ENCODE measurements at places on chromosomes 4 and X.

DNA sequence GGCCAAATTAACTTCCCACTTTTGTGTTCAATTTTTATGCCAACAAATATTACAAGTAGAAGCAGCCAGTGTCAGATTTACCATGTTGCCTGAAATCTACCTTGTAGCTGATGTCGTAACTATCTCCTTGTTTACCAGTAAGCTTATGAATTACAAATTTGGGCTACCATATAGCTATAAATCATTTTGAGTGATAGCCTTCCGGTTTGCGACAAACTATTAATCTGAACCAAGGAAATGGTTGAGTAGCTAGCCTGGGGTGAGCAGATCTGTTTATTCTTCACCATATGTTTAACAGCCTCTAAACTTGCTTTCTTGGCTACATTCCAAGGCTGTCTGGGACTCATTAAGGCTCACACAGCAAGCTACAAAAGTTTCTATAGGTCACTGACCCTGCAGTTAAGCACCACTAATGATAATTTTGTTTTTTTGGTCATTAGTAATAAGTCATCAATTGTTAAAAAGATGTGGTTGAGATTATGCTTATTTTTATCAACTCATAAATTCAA is 218.7 kb upstream of the SPOCK3 start:
- DNase-seq, result no peak

DNA sequence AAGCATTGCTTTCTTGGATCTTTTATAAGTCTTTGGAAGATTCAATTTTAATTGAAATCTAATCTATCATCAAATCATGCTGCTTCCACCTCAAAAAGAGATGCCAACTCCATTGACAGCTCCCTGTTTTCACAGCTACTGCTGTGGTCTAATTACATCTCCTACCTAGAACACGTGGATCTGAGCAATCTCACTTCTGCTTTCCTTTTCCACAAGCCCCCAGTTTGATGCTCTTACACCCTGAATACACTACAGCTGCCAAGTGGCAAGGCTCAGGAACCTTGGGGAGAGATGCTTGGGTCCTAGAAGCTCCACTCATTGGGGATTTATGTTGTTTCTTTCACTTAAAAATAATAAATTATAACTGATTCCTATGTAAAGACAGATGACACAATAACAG is 172.0 kb downstream of the CFAP299 start:
- no peak for DNase-seq

- no peak for DNase-seq
These were observed 114.0 kb downstream of the RAPGEF2 start for GRCh38 chr4:159216834-159217233.

GRCh38 chr4:150345207-150345744 is 236.7 kb upstream of the MAB21L2 start:
- no peak for DNase-seq

GRCh38 chr4:87069037-87069742 is 134.4 kb downstream of the AFF1 start:
- DNase-seq, result no peak

DNA sequence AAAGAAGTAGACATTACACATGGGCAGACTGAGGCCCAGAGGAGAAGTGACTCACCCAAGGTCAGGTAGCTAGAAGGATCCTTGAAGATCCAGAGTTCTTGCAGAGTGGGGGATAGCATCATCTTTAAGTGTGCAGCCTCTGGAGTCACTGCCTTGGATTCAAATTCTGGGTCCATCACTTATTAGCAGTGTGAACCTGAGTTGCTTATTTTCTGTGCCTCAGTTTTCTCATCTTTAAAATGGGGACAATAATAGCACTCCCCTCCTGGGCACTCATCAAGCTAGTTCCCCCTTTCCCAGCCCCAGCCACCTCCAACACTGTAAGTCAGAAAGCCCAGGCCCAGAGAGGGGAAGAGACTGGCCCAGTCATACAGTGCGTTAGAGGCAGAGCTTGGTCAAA is 141.8 kb upstream of the PJA1 start:
- no peak for DNase-seq

- no peak for DNase-seq
These were observed 29.1 kb downstream of the MAGED1 start for GRCh38 chrX:51922561-51922960.

DNA sequence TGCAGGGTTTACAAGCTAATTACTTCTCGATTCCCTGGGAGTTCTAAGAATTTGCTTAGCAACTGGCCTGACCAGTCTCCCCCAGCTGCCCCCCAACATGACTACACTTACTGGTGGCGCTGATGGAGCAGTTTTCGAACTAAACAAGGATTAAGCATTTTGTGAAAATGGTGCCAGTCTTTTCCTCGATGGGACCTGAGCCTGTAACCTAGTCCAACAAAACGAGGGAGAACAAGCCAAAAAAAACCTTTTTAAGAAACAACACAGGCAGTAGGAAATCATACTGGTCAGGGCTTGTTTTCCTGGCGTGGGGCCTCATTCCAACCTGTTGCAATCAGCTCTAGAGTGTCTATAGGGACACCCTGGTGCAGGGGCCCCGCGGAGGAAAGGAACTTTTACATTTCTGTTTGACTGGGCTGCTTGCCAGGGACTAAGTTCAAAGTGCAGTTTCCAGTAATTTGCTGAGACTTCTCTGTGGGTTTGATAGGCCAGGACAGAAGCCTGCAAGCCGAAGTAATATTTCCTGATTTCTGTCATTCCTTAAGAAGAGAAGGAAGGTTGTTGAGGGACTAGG is 158.7 kb downstream of the SPRY1 start:
- no peak for DNase-seq

- no peak for DNase-seq
These were observed 81.3 kb upstream of the TMEM33 start for GRCh38 chr4:41853973-41854372.

GRCh38 chr4:8336412-8337075 is 67.0 kb downstream of the HTRA3 start:
- no peak for DNase-seq

- no peak for DNase-seq
These were observed 14.4 kb upstream of the CDS1 start for GRCh38 chr4:84568496-84568895.

DNA sequence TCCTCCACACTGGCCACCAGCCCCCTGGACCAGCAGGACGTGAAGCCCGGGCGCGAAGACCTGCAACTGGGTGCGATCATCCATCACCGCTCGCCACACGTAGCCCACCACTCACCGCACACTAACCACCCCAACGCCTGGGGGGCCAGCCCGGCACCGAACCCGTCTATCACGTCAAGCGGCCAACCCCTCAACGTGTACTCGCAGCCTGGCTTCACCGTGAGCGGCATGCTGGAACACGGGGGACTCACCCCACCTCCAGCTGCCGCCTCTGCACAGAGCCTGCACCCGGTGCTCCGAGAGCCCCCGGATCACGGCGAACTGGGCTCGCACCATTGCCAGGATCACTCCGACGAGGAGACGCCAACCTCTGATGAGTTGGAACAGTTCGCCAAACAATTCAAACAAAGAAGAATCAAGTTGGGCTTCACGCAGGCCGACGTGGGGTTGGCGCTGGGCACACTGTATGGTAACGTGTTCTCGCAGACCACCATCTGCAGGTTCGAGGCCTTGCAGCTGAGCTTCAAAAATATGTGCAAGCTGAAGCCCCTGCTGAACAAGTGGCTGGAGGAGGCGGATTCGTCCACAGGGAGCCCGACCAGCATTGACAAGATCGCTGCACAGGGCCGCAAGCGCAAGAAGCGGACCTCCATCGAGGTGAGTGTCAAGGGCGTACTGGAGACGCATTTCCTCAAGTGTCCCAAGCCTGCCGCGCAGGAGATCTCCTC is 600 bp downstream of the POU3F4 start:
- DNase-seq, result no peak

Data from stimulated activated CD4-positive, alpha-beta T cell treated with anti-CD3 and anti-CD28 coated beads, Interleukin-4, amount 100 ng/mL, for 24 hours (primary cell).